NCI-H2029 treated with DMSO at 0.1 percent for 48 hours (cell line): ENCODE measurements at places on chromosomes 6 and 20.

- DNase-seq = no peak
These were observed 22.2 kb upstream of the PHACTR3 start for GRCh38 chr20:59581993-59582679.

GRCh38 chr6:2756687-2757224, 6.0 kb upstream of the MYLK4 start:
- no peak for DNase-seq

DNA sequence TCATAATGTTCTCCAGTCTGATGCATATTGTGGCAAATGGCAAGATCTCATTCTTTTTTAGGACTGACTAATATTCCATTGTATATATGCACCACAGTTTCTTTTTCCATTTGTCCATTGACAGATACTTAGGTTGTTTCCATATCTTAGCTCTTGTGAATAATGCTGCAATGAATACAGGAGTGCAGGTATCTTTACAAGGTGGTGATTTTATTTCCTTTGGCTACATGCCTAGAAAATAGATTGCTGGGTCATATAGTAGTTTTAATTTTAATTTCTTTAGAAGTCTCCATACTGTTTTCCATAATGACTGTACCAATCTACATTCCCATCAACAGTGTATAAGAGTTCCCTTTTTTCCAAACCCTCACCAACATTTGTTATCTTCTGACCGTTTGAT, 97.5 kb downstream of the TRMT11 start:
- no peak for DNase-seq

GRCh38 chr20:34070859-34071258, 41.2 kb downstream of the EIF2S2 start:
- DNase-seq = no peak

DNA sequence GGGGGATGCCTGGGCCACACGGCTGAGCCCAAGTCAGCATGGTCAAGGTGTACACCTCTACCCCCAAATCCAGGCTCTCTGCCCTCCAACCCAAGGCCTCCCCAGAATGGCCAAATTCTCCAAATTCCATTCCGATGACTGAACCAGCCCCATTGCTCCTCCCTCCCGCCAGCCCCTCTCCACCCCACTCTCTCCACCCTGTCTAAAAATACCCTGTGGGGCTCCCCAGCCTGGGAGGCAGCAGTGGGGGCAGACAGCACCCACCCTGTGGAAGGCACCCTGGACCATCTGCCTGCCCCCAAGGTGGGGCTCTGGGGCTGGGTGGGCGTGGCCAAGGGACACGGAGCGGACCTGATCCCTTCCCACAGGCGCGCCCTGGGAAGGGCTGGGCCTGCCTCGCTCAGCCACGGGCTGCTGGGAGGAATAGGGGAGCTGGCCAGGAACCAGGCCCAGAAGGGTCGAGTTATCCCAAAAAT, 11.4 kb downstream of the TEAD3 start:
- no peak for DNase-seq

DNA sequence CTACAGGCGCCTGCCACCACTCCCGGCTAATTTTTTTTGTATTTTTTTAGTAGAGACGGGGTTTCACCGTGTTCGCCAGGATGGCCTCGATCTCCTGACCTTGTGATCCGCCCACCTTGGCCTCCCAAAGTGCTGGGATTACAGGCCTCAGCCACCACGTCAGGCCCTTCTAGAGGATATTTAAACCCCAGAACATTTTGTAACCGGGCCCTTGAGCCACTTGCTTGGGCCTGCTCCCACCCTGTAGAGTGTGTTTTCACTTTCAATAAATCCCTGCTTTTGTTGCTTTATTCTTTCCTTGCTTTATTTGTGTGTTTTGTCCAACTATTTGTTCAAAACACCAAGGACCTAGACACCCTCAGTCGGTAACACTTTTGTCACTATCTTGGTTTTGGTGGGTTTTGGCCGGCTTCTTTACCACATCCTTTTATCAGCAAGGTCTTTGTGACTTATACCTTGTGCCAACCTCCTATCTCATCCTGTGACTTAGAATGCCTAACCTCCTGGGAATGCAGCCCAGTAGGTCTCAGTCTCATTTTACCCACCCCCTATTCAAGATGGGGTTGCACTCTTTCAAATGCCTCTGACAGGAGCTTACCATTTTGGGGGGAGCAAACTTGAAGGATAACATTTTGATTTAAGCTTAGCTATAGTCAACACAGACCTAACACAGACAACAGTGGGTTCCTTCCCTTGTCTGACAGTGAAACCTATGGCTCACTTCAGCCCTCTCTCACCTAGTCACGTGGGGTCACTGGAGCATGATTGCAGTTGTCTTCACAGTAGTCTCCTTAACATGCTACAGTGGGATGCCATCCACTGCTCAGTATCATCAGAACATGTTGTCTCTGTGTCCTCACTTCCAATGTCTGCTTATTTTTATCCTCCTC, 27.9 kb upstream of the KIF6 start:
- DNase-seq = no peak

DNA sequence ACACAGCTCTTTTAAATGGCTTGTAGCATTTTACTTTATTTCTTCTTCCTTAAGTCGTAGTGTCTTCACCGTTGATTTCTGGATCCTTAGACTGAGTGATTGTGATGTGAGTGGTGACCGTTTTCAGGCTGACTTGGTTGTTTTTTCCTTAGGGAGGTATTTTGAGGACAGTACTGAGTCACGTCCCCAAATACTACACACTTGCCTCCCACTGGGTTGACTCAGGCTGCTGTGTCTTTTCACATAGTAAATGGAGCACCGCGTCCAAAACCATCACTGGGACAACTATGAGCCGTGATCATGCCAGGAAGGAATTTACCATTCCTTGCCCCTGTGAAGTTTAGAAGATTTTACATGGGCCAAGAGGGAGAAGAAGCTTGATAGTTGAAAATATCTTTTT, 174.1 kb downstream of the FARS2 start:
- DNase-seq = no peak

DNA sequence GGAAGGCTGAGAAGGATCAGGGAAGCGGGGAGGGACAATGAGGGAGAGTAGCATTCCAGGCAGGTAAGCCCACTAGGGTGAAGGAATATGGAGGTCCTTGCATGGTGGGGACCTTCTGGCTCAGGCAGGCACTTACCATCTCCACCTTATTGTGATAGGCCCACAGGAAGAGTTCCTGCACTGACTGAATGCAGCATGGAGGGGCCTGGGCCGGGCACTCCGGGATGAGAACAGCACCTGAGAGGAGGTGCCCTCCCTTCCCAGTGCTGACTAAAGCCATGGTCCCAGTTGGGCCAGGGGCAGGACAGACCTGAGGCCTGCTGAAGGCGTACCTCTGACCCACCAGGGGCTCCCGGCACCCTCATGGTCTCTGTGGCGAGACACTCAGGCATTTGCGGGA, 392.7 kb downstream of the CDC5L start:
- no peak for DNase-seq

DNA sequence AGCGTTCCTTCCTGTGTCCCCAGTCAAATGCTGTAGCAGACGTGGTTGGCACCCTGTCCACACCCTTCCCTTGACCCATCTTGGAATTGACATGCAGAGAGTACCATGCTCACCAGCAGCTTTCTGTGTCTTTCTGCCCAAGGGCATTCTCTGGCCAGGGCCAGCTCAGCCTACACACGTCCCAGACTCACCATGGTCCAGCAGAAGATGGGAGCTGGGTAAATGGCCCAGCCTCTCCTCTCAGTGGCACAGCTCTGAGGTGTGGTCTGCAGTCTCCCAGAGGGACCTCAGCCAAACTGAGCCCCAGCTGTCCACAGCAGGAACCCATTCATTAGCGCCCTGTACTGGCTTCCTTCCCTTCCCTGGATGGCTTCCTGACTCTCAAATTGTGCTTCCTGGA, 31.1 kb upstream of the BLCAP start:
- DNase-seq = no peak

DNA sequence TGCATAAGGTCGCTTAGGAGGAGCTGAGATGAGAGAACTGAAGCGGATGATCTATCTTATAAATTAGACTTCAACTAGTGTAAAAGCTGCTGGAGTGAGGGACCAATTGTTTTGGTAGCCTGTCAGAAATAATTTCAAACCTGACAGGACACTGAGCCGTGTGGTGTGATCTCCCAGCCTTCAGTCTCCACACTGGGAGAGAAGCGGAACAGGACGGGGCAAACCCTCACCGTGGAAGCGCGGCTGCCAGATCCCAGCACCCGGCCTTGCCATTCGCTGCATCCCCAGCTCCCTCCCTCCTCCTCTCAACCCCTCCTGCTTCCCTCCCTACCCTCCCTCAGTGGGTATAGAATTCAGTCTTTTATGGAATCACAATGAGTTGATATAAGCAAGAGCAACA, 900.1 kb upstream of the SLC35B3 start:
- DNase-seq = no peak

DNA sequence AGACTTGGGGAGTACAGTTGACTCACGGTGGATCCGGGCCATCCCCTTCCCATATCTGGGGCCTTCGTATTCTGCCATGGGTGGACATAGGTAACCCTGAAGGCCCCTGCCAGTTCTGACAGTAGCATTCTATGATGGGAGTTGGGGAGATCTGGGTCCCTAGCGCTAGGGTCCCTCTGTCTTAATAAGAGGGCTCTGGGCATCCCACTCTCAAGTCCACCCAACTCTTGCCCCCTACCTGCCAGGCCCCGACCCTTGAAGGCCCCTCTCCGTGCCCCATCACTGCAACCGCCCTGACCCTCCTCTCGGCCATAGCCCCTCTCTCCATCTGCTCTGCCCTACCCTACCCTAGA, 6.5 kb upstream of the CAPN11 start:
- DNase-seq = no peak

DNA sequence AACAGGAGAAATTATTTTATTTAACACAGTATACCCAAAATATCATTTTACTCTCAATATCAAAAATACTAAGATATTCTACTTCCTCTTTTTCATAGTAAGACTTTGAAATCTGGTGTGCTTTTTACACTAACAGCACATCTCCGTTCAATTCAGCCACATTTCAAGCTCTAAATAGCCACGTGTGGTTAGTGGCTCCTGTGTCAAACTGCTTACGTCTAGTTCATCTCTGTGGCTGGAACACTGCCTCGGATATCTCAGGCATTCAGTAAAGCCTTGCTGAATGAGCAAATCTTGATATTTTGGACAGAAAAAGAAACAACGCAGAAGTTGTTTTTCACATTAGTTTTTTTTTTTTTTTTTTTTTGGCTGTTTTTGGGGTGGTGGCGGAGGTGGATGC, 136.1 kb downstream of the EYA4 start:
- no peak for DNase-seq

DNA sequence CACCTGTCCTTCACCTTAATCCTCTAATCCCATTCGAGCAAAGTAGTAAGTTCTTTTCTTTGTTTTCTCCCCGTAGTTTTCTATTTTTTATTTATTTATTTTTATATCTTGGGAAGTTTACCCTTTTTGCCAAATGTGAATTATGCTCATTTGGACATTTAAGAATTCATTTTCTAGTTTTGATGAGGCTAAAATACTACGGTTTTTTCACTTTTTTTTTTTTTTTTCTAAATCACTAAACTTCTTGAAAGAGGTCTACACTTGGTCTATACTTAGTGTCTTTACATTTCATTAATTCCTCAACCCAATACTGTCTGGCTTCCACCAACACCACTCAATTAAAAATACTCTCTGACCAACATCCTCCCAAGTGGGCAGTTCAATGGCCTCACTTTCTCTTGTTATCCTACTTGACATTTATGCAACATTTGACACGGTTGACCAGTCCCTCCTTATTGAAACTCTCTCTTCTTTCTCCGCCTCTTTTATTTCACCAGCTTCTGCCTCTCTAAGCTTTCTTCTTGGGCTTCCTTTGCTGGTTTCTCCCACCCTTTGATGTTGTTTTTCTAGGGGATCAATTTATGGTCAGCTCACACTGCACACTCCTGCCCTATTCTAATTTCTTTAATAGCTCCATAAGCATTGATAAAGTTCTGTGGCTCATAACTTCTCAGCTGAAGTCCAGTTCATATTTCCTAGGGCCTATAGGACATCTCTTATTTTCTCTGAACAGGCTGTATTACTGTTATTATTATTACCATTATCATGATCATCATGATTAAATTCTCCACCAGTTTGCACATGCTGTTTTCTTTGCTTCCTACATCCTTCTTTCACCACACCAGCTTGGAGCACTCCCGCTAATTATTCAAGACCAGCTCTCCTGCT, 72.6 kb upstream of the CITED2 start:
- DNase-seq = no peak

GRCh38 chr20:36591281-36591680, 14.3 kb upstream of the RAB5IF start:
- DNase-seq = peak; percentile 45

GRCh38 chr20:57665589-57665971, 44.2 kb downstream of the PMEPA1 start:
- no peak for DNase-seq

DNA sequence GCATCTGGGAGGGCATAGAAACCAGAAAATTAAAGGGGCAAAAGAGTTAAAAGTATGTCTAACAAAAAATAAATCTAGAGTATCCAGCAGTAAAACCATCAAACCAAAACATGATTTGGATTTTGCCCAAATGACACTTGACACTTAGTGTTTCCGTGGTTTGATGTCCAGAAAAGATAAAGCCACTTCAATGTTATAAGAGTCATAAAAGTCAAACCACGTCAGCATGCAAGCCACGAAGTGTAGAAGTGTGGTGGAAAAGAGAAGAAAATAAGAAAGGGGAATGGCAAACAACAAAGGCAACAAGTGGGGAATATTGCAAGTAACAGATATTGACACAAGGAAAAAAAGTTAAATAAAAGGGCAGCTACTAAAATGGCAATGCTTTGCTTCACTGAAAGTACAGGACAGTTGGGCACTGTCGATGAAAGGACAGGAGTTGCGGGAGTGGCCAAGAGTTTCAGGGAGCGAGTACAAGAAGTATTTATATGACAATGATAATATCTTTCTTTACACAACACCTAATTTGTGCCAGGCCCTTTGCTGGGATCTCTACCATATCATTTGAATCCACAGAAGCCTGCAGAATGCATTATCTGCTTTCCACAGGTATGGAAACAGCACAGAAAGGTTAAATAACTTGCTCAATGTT, 6.3 kb upstream of the HDDC2 start:
- peak; percentile 72 for DNase-seq

DNA sequence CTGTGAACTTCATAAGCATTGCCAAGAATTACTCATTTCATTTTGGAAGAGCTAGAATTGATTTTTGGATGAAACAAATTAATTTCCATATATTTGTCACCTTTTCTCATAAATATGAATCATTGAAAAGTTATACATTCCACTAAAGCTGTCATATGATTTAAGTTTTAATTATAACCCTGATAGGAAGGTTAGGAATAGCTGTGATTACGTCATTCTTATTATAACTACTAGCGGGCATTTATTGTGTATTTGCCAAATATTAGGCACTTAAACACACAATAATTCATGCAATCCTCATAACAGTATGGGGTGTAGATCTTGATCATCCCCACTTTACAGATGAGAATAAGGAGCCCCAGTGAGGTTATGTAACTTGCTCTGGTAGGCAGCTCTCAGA, 77.4 kb upstream of the ENPP5 start:
- no peak for DNase-seq

DNA sequence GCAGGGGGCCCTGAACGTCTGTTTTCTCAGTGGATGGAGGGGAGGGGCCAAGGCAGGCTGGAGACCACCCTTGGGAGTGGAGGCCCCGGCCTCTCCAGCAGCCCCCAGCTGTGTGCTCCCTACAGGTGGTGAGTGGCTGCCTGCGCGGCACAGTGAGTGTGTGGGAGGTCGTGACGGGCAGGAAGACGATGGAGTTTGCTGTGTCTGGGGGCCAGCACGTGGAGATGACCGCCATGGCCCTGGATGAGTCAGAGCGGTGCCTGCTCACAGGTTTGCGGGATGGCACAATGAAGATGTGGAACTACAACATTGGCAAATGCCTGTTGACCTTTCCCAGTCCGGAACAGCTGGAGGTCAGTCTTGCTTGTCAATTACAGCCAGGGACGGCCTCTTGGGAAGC, 52.6 kb downstream of the EFCAB8 start:
- no peak for DNase-seq

GRCh38 chr20:39698752-39699151, 736.6 kb downstream of the DHX35 start:
- DNase-seq = no peak
